CD8-positive, alpha-beta memory T cell (primary cell): ENCODE measurements at places on chromosomes 4 and X.

GRCh38 chr4:158182736-158183135, 9.9 kb upstream of the GASK1B start:
- DNase-seq: no peak

DNA sequence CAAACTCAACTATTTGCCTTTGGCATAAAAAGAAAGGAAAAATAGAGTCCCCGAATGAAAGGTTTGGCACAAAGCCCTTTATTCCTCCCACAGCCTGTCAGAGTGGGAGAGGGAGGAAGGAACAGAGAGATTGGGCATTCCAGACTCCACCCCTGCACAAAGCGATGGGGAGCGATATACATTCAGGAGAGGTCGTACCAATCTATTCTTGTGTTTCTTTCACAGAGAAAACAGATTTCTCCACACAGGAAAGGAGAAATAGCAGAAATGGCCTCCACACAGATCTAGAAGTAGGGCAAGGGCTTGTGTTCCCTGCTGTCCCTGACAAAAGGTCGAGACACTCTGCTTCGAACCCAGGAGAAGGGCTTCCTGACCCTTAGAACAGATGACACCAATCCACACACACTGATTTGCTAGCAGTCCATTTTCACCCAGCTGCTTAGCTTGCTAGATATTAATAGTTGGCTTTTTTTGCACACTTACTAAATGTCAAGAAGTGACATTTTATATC, 197.4 kb downstream of the MAML3 start:
- DNase-seq: no peak

- DNase-seq: no peak
Observed at GRCh38 chr4:76232681-76233080, 18.8 kb upstream of the FAM47E start.

GRCh38 chrX:17459661-17460060, 84.7 kb downstream of the NHS start:
- no peak for DNase-seq

DNA sequence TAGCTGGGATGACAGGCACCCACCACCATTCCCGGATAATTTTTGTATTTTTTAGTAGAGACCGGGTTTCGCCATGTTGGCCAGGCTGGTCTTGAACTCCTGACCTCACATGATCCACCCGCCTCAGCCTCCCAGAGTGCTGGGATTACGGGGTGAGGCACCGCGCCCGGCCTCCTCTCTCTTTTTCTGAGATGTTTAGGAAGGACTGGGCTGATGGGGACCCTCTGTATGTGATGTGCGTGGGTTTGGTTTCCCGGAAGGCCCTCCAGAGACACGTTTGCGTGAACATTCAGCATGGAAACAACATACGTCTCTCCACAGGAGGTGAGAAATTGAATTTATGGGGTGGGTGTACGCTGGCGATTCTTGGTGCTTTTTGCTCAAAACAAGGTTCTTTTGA, 18.6 kb downstream of the SHOX start:
- DNase-seq: no peak

DNA sequence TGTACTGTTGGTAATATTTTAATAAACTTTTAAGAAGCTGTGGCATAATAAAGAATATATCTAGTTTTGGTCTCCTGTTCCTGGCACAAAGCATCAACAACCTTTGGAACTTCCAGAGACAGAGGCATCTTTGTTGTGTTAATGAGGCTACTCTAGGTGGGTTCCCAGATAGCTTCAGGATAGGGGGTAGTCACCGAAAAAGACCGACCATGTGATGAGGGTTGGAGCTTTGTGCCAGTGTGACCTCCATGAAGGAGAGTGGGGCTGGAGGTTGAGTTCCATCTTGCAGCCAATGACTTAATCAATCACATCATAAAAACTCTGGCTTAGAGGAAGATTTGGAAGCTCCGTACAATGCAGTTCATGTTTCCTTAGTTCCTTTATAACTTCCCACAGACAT, 9.9 kb downstream of the PPAT start:
- no peak for DNase-seq

GRCh38 chrX:33589316-33589715, 378.0 kb upstream of the DMD start:
- no peak for DNase-seq

DNA sequence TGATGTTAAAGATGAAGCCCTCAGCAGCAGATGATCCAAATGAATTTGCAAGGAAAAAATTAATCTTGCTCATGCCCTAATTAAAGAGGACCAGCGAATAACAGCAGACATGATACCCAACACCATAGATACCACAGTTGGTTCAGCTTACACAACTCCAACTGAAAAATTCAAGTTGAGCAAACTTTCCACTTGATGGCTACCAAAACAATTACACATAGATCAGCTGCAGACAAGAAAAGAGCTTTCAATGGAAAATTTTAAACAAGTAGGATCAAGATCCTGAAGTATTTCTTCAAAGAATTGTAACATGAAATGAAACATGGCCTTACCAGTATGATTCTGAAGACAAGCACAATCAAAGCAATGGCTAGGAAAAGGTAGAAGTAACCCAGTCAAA, 90.0 kb downstream of the KLHL13 start:
- no peak for DNase-seq

DNA sequence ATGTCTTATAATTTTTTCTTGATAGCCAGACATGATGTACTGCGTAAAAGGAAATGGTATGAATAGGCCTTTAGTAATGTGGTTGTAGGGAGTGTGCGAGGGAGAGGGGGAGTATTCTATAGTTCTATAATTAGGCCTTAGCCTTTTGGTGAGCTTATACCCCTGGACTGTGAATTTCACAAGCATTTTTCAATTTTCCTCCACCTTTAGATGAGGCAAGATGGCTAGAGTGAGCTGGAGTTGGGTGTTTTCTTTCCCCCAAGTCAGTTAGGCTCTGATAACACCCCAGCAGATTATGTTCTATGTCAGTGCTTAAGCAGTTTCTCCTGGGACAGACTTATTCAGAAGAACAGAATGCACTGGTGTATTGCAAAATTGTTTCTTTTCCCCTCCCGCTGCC, 210.2 kb upstream of the NPY2R start:
- DNase-seq: no peak

- no peak for DNase-seq
Observed at GRCh38 chr4:136818811-136819330, 713.4 kb downstream of the PCDH18 start.

GRCh38 chrX:147403040-147403439, 508.7 kb upstream of the FMR1 start:
- DNase-seq: no peak
